Activated CD4-positive, alpha-beta T cell treated with anti-CD3 and anti-CD28 coated beads, Interleukin-2, Interleukin-6, amounts not matched to agents 100 ng/mL and 50 ng/mL, durations not matched to agents 16 hours and 8 hours (primary cell): ENCODE measurements at places on chromosomes 5 and 9.

DNA sequence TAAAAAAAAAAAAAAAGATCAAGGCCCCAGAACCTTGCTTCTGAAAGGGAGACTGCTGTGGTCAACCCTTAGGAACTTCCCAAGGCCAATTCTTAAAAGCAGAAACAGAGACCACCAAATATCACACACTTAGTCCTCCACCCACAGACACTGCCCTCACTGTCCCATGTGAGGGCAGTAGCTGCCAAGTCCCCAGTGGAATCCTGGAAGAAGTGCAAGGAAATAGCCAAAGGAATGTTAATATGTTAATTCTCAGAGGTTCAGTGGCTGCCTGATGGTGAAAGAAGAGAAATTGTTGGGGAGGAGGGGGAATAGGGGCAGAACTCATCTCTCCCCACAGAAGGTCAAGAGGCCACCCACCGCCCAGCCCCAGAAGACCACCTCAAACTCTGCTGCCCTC, 23.1 kb downstream of the FSTL4 start:
- no peak for DNase-seq

DNA sequence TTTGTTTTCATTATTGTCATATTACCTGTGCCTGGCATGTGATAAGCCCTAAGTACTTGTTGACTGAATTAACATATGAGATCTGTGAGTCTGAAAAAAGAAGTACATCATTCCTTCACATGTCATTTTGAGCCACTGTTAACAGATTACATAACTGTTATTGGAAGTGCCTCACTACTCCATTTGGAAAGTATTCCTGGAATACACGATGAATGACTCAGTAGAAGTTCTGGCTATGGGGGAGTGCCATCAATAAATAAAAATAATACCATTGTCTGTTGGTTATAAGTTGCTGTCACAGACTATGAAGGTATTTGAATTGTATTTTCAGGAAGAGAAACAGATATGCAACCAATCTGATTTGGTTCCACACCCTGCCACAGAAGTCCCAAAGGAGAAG, 12.9 kb downstream of the NIPSNAP3B start:
- no peak for DNase-seq

DNA sequence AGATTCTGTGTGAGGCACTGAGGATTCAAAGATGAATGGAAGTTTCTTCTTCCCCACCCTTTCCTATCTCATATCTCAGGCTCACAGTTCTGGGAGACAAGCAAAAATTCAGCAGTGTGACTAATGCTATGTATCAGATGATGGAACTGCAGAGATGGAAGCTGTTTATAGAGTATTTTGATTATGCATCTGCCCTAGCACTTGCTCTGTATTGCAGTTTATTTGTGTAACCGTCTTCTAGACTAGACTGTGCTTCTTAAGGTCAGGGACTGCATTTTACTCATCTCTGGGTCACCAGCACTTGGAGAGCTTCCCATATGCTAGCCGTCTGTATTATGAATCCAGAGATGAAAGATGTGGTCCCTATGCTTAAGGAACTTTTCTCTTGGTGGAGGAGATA, 12.6 kb downstream of the CAVIN4 start:
- DNase-seq: no peak

GRCh38 chr9:114373960-114374730, 13.6 kb downstream of the AKNA start:
- peak; percentile 25 for DNase-seq

DNA sequence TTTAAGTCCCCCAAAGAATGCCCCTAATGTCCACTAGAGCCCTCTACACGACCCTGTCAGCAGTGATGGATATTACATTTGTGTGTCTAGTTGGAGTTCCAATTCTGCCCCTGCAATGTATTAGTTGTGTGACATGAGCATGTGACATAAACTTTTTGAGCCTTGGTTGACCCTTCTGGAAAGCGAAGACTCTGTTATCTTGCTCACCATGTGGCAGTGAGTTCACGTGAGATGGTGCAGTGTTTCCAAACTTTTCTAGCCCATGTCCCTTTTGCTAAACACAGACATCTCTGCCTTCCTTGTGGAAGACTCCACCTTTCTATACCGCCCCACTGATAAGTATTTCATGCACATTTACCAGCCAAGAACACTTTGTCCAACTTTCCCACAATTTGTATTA, 87.0 kb upstream of the BOD1 start:
- DNase-seq: no peak

DNA sequence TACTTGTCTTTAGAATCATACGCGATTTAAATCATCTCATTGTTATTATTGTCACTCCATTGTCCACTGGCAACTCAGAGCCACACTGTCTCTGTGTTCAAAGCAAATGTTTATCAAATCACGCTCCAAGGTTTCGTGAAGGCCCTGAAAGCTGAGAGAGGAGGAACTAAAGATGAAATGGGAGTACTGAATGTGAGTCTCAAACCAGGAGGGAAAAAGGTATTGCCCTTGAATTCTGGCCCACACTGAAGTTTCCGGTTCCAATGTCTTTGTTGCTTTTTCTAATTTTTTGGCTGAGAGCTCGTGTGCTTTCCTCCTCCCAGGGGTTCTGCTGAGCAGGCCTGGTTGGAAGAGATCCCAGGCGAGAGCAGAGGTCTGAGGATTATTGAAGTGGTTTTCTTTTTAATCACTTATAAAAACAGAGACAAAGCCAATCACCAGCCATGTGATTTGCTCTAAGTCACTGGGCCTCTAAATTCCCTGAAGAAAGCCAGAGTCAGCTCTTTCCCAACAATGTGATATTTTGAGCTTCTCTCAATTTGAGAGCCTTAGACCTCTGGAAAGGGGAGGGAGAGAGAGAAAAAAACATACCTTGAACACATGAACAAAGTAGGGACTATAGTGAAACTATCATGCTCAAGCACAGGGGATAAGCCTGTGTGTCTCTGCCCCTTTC, 420.8 kb upstream of the GRAMD2B start:
- no peak for DNase-seq

- DNase-seq: no peak
These were observed 2.6 kb downstream of the PTPA start for GRCh38 chr9:129113645-129114304.

DNA sequence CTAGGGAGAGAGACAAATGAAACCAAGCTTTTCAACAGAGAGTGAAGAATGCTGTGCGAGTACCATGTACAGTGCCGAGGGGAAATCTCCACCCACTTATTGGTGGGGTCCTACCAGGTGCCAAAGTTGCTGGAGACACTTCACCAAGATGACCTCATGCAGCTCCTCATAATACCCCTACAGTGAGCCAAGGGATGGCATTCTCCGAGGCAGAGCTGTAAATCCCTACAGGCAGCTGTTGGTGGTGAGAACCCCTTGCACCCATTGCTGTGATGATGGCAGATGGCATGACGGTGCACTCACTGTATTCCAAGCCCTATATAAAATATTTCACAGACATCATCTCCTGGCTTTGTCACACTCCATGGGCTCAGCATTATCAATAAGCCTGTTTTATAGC, 464.9 kb downstream of the SPOCK1 start:
- DNase-seq: no peak

- no peak for DNase-seq
These were observed 73.9 kb downstream of the ATG10 start for GRCh38 chr5:82045554-82046275.

DNA sequence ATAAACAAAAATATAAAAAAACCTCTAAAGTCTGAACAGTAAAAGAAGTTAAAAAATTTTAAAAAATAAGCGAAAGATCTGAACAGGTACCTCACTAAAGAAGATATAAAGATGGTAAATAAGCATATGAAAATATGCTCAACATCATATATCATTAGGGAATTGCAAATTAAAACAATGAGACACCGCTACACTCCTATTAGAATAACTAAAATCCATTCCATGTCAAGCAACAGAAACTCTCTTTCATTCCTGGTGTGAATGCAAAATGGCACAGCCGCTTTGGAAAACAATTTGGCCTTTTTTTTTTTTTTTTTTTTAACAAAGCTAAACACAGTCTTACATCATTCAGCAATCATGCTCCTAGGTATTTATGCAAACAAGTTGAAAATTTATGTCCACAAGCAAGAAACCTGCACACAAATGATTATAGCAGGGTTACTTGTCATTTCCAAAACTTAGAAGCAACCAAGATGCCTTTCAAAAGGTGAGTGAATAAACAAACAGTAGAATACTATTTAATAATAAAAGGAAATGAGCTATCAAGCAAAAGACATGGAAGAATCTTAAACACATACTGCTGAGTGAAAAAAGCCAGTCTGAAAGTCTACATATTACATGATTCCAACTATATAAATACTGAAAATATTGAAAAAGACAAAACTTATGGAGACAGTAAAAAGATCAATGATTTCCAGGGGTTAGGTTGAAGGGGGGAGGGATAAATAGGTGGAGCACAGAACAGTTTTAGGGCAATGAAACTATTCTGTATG, 22.1 kb downstream of the ANXA1 start:
- DNase-seq: no peak

- no peak for DNase-seq
These were observed 3.9 kb upstream of the C5orf58 start for GRCh38 chr5:170228762-170229435.

- no peak for DNase-seq
These were observed 63.4 kb downstream of the DIRAS2 start for GRCh38 chr9:90579181-90579580.
